ENCODE measurements at places on chromosomes 16 and 17.

DNA sequence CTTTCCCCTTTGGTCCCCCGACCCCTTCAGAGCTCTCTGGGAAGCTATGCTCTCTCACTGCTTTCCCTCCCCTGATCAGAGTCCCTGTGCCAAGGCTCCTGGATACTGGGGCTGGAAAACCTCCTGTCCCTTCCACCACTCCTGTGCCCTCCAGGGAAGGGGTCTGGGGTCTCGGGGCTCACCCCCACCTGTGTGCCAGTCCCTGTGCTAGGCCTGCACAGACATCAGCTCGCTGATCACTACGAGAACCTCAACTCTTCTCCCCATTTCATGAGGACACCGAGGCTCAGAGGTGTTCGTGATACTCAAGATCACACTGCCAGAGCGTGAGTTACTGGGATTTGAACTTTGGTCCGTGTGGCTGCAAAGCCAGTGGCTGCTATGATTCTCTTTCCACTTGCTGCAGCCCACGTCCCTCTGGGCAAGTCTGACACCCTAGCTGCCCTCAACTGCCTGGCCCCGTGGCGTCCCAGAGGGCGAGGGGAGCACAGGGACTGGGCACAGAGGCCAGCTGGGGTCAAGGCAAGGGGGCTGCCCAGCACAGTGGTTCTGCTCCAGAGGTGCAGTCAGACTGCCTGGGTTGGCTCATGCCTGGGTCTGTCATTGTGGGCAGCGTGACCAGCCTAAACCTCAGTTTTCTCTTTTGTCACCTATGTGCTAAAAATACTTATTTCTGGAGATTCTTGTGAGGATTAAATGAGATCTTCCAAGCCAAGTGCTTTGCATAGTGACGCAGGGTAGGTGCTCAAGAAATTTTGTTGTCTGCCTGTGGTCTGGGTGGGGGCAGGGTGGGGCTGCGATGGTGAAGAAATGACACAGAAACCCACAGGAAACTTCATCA is 43.8 kb upstream of the TOB1 start:
- no peak for DNase-seq

- no peak for DNase-seq
These were observed 528.1 kb downstream of the NPIPA7 start for GRCh38 chr16:16907089-16907488.

DNA sequence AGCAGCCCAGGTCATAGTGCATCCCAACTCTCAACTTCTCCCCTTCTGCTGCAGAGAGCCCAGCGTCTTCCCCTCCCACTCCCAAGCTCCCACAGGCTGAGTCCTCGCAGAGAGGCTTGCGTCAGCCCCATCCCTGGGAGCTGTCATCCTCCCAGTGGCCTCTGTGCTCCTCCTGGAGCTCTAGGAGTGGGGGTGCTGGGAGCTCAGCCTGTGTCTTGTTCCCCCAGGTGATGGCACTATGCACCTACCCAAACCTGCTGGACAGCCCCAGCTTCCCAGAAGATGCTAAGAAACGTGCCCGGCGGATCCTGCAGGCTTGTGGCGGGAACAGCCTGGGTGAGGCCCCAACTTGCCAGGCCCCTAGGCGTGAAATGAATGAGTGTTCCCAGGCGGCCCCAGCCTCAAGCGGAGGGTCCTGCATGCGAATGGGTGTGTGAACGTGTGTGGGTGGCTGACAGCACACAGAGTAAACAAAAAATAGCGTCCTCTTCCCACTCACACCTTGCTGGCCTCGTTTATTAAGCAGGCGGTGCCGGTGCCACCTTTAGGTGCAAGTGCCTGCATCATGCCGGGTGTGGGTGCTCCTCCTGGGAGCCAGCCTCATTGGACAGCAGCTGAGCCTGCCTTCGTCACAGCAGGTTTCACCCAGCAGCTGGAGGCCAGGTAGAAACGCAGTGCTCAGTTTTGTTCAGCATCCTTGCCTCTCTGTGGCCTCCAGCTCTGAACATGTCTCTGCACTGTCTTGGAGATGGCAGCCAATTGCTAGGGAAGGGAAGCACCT is 16.5 kb downstream of the GPT2 start:
- no peak for DNase-seq

DNA sequence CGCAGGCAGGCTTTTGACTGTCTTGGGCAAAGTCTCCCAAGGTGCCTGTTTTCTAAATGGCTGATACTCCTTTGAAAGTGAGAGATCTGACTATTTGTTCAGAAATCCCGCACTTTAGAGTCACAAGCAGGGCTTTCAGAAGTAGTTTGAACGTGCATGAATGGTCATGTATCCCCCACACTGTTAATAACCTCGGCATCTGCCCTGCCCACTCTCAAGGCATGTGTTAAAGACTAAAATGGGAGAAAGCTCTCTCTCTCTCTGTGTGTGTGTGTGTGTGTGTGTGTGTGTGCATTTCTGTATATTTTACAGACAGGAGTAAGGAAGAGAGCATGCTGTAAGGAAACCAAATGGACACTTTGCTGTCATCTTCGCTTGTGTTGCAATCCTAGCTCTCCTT is 163.7 kb downstream of the MAF start:
- no peak for DNase-seq

DNA sequence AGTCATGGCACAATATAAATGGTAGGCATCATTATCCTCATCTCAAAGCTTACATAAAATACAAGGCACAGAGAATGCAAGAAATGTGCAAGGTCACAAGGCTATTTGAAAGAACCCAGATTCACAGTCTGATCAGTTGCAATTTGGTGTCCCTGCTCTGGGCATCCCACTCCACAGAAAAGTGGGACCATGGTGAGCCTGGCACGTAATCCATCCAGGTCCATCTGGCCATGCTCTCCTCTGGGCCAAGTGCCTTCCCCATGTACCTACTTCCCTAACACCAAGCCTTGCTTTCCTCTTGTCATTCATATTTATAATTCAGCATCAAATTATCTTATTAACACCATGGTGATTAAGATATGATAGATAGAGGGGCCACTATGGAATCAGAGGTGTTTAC is 390.0 kb downstream of the CDH11 start:
- no peak for DNase-seq

- DNase-seq: no peak
These were observed 180.6 kb downstream of the CYB561 start for GRCh38 chr17:63265526-63265925.

DNA sequence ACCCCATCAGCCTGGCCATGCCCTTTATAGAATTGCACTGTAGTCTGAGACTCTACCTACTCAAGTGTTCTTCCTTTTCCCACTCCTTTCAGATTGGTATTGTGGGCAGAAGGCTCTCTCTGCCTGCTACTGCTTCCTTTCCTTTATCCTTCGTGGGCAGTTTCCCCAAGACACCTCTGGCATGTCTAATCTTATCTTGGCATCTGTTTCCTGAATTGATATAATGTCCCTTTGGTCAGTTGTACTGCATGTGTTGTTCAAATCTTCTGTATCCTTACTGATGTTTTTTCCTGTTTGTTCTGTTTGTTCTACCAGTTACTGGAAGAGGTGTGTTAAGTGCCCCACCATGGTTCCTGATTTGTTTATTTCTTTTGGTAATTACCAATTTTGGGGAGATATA is 29.5 kb upstream of the MSI2 start:
- DNase-seq: no peak

- no peak for DNase-seq
These were observed 638.2 kb downstream of the WWOX start for GRCh38 chr16:78737630-78738029.

DNA sequence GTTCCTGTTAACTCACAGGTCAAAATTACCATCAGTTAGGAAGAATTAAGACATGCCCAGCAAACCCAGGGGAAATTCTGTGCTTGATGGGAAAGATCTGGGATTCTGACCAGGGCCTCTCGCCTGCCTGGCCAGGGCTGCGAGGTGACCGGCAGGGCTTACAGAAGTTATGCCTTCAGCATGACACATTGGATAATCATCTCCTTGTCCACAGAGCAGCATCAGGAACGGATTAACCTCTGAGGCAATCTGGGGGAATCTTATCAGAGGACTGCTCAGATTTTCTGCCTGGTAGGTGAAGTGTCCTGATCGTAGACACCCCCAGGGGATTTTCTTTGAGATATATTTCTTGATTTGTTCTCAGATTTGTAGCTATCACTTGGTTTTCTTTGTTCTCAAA is 172.5 kb downstream of the HS3ST3A1 start:
- DNase-seq: no peak

DNA sequence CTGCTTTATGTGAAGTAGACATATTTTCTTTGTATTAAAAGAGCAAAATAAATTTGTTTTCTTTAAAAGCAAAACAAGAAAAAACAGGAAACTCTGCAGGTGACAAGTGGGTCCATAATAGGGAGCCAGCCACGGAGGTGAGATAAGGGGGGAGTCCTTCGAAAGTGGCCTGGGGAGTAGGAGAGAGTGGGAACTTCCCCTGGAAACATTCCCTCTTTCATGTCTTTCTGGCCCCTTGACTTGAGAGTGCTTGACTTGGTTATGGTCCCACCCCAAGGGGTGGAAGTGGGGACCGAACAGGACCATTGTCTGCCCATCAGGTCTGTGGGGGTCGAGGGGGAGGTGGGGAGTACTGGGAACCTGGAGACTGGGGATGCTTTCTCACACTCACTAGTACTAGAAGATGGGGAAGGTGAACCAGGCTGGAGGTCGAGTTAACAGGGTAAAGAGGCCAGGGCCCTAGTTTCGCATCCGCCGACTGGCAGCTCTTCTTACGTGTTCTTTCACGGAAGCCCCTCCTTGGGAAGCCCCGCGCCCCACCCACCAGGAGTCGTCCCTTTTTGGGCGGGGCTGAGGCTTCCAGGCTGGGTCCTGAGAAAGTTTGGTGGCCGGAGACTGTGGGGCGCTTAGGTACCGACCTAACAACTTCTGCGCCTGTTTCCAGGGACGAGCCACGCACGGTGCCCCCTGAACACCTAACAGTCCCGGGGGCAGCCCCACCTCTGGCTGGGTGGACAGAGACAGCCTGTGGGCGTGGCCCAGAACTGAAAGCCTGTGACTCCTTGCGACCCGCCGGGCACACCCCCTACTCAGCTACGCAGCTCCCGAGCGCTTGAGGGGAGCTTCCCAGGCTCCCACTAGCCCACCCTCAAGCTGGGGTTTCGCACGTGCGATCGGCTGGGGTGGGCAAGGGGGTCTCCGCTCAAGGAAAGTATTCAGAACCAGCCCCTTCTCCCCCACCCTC is 790 bp downstream of the TRADD start:
- peak; percentile 60 for DNase-seq

DNA sequence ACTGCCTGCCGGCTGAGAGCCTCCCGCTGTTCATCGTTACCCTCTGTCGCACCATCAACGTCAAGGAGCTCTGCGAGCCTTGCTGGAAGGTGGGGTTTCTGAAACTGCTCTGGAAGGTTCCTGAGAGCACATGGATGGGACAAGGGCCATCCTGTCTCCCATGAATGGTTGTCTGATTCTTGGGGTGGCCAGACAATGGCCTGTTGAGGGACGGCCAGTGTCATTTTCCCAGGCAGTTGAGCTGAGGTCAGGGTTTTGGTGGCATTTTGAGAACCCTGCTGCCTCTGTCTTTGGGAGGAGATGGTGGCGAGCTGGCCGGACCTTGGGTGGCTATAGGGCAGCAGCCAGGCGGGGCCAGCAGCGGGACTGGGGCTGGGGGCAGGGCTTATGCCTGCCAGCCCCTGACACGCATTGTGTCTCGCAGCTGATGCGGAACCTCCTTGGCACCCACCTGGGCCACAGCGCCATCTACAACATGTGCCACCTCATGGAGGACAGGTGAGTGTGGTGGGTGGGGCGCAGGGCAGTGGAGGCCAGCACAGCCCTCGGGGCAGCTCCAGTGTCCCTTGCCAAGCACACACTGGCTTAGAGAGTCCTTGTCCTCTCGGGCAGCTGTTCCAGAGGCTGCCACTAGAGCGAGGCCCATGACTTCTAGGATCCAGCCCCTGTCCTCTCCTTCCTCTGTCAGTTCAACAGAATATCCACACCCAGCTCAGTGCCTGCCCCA is 9.1 kb downstream of the TSC2 start:
- no peak for DNase-seq

DNA sequence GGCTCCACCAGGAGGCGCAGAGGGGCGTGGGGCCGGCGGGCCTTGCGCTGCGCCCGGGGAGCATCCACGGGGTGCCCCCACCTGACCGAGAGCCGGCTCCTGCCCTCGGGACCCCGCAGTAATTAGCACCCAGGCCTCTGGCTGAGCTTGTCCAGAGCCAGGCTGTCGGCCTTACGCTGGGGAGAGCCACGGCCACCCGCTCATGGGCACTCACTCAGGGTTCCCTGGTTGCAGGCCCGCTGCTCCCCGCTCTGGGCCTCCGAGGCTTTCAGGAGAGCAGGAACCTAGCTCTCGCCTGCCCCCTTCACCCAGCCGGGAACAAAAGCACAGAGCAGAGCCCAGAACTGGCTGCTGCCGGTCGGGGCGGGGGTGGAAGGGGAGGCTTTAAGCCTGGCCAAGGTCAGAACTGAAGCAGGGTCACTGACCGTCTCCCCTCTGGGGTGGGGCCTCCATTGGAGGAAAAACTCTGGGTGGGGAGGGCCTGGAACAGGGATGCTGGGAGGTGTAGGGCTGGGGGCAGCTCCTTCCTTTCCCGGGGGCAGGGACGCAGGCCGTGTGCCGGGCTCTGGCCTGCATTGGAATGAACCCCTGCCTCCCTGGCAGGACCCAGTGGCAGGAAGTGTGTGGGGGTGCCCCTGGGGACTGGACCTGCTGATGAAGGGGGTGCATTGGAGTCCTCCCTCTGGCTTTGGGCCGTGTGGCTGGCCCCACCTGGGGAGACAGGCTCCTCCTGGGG is 12.3 kb downstream of the GLIS2 start:
- DNase-seq: no peak

DNA sequence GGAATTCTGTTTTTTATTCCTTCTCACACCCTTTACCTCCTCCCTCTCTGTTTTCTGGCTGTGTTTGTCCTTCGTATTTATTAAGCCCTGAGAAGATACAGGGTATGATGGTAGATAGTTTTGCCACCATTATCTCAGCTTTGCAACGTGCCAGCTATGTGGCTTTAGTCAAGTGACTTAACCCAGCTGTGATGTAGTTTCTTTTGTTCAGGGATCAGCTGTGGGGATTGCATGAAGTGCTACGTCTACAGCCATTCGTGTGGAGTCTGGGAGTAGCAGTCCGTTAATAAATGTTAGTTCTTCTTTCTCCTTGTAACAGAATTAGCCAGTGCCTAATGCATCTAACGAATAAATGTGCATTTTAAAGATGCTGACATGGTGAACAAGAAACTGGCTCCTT is 128.4 kb downstream of the HAPSTR1 start:
- no peak for DNase-seq

GRCh38 chr16:177981-178667 is 1.6 kb downstream of the HBA1 start:
- DNase-seq: no peak

- DNase-seq: no peak
These were observed 114.8 kb upstream of the FOXF1 start for GRCh38 chr16:86395477-86395876.

- no peak for DNase-seq
These were observed 103.1 kb downstream of the AATF start for GRCh38 chr17:37051833-37052232.

- DNase-seq: peak; percentile 44
These were observed 57.3 kb upstream of the CCL1 start for GRCh38 chr17:34420254-34420766.
